ENCODE measurements at places on chromosomes 12 and 14.
A peak's percentile ranks its signal among the peaks of the same experiment; 100 is the strongest.

DNA sequence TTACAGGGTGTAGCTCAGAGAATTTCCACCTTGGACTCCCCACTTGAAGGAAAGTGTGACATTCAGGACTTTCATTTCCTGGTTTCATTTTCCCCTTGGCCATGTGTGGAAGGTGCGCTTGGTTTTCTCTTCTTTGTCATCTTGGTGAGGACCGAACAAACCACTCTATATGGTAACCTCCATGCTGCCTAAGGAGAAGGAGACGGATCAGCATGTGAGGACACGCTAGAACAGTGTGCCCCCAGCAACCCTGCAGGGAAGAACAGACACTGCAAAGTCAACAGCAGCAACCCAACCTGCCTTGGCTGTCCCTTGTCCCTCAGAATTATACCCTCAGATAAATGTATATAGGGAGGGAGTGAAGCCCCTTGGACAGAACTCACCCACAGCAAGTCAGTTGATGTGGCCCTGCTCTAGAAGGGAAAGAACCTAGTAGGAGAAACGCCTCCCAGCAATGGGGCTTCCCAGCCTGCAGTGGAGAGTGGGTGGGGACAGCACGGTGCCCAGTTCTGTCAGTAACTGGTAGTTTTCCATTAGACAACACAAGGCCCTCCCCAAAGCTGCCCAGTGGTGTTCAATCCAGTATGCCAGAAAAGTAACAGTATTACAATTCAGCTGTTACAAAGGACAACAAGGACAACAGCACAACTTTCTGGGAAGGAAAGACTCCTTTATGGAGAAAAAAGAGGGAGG lies 18.9 kb upstream of the COCH start:
- DNase-seq = no peak

DNA sequence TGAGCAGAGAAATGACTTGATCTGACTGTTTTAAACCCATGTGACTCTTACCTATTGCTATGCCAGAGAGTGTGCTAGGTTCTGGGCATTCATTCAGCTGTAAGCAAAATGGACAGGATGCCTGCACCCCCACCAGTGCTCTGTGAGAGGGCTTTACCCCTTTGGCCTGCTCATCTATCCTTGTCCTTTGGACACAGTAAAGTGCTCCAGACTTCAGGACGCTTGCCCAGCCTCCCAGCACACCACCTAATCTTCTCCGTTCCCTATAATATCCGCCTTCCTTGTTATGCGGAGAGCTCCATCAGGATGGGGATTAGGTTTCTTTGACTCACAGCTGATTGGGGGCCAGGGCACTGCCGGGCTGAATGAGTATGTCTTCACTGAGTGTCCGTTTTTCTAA lies 4.4 kb upstream of the ZNF839 start:
- DNase-seq = no peak

GRCh38 chr12:71587012-71587411 lies 76.6 kb downstream of the ZFC3H1 start:
- no peak for DNase-seq

DNA sequence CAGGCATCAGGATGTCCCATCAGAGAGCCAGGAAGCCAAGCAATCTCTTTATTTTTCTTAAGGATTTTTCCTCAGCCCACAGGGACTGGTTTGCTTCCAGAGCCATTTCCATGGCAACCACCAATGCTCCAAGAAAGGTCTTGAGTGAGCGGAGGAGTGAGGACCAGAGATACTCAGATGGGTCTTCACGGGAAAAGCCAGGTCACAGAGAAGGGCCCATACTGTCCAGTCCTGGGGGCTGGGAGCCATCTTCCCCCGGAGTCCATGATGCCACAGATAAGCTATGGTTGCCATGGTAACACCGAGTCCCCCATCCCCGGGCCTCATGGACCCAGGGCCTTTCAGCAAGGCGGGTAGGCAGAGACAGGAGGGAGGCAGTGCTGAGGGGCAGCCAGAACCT lies 28.6 kb downstream of the CMKLR1 start:
- no peak for DNase-seq

- no peak for DNase-seq
These were observed 7.0 kb downstream of the CISTR start for GRCh38 chr12:53744751-53745150.

DNA sequence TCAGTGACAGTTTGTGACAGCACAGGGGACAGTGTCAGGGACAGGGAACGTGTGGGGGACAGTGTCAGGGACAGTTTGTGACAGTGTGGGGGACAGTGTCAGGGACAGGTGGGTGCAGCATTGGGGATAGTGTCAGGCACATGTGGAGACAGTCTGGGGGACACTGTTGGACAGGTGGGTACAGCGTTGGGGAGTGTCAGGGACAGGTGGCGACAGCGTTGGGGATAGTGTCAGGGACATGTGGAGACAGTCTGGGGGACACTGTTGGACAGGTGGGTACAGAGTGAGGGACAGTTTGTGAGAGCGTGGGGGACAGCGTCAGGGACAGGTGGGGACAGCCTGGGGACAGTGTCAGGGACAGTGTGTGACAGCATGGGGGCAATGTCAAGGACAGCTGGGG lies 140.0 kb downstream of the TMEM121 start:
- no peak for DNase-seq

GRCh38 chr12:3836641-3837040 lies 36.6 kb downstream of the PARP11 start:
- no peak for DNase-seq

DNA sequence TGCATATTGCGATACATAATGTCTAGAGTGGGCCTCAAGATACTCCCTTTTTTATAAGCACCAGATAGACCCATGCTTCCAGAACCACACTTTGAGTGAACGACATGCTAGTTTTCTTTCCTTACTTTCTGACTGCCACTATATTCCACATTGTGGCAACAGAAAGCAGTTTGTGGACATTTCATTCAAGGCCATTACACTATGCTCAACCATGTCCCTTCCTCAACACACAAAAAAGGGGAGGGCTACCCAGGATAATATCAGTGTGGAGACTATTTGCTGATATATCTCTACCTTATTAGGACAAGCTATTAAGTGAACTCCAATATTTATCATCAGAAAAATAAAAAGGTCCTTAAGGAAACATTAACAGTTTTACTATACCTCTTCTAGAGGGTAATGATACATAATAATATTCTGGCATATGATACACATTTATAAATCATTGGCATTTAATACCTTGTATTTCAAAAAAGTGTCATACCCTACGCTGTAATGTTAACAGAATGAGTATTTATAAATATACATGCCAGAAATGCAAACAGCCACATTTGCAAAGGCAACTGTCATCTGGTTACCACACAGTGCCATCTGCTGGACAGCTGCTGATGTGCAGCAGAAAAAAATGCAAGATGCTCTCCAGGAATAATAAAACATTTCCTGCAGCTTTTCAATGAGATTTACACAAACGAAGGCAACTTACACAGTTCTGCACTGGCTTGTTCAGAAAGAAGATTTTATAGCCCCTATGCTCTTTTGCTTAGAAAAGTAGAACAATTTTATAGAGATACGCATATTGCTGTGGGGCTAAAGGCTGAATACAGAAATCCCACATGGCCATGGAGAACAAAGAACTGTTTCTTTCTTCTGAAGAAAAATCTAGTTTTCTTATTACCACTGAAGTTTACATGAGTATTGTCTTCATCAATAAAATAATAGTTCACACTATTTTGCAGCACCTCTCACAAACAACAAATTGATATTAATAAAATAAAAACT lies 182.2 kb upstream of the GRIP1 start:
- DNase-seq = peak; percentile 19

DNA sequence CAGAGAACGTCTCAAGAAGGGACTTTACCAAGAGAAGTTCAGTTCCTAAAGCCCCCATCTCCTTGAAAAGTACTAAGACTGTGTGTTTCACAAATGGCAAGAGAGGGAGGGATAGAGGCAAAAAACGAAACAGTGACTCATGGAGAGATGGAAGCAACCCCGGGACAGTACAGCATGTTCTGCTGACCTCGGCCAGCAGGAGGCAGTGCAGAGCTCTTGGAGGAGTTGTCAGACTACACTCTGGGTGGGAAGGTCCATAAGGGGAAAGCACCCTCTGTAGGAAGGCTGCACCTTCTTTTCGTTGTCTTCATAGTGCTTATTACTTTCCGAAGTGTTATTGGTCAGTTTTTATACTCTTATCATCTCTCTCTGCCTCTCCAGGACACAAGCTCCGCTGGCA lies 525.2 kb upstream of the CCDC196 start:
- DNase-seq = no peak

DNA sequence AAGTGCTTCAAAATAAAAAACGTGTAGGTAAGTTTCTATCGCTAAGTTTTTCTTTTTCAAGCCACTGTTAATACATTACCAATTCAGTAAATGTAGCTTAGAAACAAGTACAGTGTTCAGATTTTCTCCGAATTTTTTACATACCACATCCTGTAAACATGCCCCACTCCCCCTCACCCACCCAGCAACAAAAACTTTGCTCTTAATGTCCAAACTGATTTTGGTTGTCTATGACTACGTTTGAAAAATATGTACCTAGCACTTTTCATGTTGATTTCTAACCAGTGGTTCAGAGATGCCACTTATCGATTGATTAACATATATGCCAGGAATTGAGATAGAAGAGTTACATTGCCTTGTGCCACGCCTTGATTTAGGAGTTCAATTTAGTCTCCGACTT lies 663 bp upstream of the LIN7A start:
- no peak for DNase-seq

DNA sequence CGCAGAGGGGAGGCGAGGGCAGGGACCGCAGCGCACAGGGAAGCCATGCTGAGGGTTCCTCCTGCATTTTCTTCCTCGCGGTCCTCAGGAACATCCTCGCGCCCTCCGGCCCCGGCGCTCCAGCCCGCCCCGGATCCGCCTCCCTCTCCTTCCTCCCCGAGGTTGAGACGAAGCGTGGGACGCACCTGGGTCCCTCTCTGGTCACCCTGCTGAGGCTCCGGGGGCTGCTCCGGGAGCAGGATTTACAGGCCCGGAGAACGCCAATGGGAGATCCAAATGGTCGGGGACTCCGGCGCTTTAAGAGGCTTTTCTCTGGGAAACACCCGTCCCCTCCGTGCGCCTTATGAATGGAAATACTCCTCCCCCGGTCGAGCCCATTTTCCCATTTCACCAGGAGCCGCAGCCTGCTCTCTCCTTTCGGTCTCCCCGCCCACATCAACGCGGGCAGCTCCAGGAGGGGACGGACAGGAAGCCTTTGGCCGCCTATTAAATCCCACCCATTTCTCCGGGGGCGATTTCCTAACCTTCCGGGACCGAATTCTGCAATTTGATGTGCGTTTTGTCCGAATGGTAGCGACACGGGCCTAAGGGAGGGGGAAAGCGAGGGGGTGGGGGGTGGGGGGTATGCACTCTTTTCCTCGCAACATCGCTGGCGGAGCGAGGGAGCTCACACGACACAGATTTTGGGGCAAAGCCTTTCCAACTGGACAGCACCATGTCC lies at the start of gene UNC79:
UNC79 (plus strand) TSS at position 625 of the 721 bp plus-strand sequence; CDS start at position 716, 91 bp downstream.
- DNase-seq = peak; percentile 69

- DNase-seq = no peak
These were observed 21.9 kb downstream of the CCDC91 start for GRCh38 chr12:28212182-28212581.

DNA sequence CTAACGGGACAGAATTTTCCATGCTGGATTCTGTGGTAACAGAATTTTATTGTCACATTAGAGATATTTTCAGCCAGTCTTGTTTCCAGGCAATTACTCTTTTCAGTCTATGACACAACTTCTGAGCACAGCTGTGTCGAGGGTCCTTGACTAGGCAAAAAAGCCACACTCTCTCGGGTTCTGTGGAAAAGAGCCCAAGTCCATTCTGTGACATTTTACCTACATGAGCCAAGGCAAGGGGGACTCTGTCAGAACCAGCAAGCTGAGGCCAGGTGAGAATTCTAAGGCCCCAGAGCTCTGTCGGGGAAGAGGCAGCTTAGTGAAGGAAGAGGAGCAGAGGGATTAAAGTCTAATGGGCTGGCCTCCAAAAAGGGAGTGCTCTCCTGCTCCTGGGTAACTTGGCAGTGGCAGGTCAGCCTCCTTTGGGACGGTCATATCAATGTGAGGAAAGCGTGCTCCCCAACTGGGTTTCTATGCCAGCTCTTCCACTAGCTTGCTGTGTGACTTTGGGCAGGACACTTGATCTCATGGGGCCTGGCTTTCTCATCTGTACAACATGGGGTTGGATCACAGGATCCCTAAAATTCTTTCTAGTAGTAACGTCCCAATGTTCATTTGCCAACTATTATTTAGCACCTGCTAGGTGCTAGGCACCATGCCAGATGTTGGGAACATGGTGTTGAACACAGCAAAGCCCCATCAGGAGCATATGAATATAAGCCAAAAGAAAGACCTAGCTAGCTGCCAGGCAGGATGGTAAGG lies 16.0 kb upstream of the RIC8B start:
- DNase-seq = no peak

GRCh38 chr14:71586131-71586897 lies 345.9 kb upstream of the RGS6 start:
- DNase-seq = peak; percentile 39

DNA sequence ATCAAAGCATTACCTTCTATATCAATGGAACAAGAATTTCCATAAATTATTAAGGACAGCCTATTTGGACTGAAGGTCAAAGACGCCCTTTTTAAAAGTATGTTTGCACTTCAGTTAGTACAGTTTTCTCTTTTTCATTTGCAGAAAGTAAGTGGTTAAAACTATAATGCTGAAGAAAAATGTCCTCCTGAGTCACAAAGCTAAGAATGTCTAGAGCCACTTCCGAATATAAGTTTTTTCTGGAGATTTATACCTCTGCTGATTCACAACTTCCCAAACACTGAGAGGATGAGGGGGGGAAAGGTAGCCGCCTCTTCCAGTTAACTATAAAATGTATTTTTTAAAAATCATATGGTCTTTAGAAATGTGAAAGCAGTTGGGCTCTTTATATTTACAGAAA lies 84.9 kb downstream of the DUSP6 start:
- DNase-seq = no peak

GRCh38 chr12:464484-465267 lies 4.9 kb downstream of the B4GALNT3 start:
- no peak for DNase-seq

DNA sequence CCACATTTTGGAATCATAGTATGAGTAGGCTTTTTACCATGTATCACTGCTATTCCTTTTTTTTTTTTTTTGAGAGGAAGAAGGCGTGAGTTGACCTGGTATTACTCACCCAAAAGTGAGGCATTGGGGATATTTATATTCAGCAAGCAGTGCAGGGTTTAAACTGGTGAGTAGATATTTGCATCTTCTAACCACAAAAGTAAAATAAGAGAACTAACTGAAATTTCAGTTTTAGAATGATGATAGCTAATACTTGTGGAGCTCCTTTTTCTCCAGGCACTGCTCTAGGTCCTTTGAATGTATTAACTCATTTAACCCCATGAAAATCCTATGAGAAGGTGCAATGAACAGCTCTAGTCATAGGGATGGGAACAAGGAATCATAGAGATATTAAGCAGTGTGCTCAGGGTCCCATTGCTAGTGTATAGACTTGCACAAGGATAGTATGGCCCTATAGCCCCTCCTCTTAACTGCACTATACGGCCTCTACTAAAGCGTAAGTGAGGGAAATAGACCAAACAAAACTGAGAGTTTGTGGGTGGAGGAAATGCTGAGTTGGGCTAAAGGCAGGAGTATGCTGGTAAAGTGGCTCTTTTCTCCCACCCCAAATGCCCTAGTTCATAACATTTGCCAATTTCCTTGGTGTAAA lies 104.3 kb upstream of the MAX start:
- DNase-seq = no peak

DNA sequence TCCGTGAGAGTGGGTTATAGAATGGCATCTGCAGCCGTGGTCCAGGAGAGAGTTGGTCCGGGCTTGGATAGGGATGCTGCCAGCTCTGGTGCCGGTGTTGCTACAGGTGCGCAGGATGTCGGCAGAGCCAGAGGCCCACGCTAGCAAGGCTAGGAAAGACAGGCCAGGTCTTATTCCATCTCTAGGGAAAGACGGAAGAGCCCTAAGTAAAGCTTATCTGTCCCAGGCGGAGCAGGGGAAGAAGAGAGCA lies 485 bp upstream of the PSME1 start:
- no peak for DNase-seq

- no peak for DNase-seq
These were observed 121.0 kb downstream of the FBXL14 start for GRCh38 chr12:1473418-1473817.

All from hippocampal formation (tissue), 2 donors.